Mesenteric fat pad (tissue), 1 donor: ENCODE measurements at places on chromosomes 12 and 14. TPM values are rescaled to one million over a fixed set of nuclear protein-coding genes. Genes with fewer than 3 reads are reported as not detected.

- peak; percentile 85 for DNase-seq
Measured at GRCh38 chr14:101228949-101229541, 325.5 kb upstream of the RTL1 start.

DNA sequence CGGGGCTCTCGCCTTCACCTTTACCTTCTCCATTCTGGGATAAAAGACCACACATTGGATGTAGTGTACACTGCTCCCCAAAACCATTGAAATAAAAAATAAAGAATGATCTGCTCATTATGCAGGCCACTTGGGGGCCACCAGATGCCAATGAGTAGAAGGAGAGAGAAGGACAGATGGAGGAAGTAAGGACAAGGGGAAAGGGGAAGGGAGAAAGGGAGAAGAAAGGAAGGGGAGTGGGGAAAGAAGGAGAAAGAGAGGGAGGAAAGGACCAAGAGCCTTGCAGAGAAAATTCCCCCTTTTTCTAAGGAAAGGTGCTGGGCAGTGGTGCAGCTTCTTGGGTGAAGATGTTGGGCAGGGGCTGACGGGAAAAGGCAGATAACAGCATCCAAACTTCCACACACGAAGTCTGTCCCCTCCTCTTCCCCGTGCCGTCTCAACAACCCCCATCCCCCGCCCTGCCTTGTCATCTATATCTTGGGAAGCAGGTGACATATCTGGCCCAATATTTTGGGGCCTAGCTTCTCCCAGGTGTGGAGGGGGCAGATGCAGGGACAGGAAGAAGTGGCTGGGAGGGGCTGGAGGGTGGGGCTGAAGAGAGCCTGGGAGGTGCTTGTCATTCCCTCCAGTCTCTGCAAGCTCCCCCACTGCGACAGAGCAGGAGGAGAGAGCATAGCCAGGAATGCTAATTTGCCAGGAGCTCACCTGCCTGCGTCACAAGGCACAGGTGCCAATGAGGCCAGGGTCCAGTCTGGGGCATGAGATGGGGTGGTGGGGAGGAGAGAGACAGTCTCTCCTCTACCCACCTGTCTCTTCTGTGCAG lies 107.5 kb downstream of the SINHCAF start:
- DNase-seq: no peak

DNA sequence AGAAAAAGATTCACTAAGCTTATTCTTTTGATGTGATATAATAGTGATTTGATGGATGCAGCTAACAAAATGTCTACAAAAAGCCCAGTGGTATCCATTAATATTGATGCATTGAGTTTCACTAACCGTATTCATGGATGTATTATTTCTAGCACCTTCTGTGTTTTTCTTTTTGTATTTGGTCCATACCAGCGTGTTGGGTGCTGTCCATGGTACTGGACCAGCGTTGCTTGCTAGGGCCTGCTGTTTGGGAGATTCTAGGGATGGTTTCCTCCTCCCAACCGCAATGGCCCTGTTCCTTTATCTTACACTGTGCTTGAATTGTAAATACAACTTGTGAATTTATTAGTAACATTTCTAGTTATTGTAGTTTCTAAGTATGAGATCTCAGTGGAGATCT lies 31.7 kb downstream of the ANO4 start:
- no peak for DNase-seq

- no peak for DNase-seq
Measured at GRCh38 chr12:115598871-115599811, 678.4 kb downstream of the MED13L start.

DNA sequence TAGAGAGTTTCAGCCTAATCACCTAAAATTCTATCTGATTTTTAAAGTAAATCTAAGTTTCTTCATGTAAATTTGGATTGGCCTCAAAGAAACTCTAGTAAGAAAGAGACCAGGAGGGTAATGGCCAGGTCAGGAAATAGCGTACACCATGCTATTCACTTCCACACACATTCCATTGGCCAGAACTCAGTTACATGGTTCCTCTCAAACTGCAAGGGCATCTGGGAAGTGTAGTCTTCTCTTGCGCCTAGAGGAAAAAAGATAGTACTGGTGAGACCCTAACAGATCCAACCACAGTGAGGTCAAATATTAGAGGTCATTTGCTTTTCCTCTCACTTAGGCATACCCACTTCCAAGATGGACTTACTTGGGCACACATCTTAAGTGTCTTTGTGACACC lies 39.1 kb downstream of the MBIP start:
- DNase-seq: no peak

Gene ANKS1B
- total RNA-seq: 5.3 TPM

- DNase-seq: no peak
Measured at GRCh38 chr14:60971271-60971670, 9.6 kb downstream of the TRMT5 start.

- no peak for DNase-seq
Measured at GRCh38 chr12:65868133-65868705, 43.9 kb downstream of the HMGA2 start.

DNA sequence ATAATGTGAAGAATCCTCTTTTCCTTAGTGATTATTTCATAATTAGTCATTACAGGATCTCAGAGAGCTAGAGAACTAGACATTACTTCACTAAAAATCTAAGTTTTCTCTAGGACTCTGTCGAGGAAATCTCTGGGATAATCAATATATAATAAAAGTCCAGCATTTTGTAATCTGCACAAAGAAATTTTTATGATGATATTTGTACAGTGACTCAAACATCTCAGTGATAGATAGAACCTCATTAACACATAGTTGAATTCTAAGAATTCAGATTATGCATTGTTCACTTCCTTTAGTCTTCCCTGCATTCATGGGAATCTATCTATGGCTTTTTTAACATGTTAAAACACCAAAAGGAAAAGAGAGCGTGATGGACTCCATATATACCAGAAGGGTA lies 11.0 kb downstream of the ITPR2 start:
- no peak for DNase-seq
